Fibroblast of mammary gland (primary cell): ENCODE measurements at places on chromosomes 7 and 10.

- DNase-seq = no peak
Measured at GRCh38 chr7:82325416-82325815, 118.2 kb downstream of the CACNA2D1 start.

- no peak for DNase-seq
Measured at GRCh38 chr7:134820778-134821177, 41.3 kb downstream of the CALD1 start.

DNA sequence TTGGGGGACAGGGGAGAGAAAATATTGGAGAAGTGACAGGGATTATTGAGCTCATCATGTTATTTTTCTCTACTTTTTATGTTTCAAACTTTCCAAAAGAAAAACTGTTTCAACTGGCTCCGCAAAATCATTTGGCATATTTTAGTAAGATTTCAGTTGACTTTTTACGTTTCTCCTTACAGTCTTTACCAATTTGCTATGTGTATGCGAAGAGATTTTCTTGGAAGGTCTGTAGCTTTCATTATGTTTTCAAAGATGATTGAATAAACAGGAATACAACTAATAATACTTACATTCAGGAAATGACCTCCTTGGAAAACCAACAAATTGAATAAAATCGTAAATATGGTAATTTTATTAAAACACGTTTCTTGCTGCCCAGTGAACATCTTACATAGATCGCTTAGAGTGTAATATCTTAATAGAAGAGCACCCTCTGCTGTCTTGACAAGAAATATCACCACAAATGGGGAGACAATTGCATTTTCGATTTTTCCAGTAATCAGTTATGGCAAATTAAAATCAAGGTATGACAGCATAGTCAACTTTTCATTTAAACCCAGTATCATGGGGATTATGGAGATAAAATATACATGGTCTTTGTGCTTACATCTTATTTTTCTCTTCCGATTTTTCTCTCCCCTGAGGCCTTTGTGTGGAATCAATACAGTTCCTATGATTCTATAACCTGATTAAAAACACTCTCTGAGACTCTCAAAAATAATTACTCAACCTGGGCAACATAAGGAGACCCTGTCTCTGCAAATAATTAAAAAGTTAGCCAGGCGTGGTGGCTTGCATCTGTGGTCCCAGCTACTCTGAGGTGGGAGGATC, 43.1 kb downstream of the MBL2 start:
- peak; percentile 38 for DNase-seq

GRCh38 chr10:3961082-3961481, 176.1 kb upstream of the KLF6 start:
- no peak for DNase-seq

DNA sequence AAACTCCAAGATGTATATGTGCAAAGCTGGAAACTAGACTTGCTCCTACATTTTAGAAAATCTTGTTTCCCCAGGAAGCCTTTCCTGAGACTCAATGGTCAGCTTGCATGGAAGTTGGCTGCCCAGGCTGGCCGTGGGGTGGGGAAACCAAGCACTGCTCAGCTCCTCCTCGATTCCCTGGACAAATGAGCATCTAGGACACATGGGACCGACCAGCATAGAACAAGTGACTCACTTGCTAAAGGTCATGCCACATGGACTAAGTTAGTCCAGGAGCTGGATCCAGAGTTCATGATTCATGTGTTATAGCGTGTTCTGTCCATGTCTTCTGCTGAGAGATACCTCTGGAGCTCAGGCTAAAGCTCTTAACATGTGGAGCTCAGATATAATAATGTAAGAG, 6.2 kb downstream of the FAM180A start:
- DNase-seq = peak; percentile 86

DNA sequence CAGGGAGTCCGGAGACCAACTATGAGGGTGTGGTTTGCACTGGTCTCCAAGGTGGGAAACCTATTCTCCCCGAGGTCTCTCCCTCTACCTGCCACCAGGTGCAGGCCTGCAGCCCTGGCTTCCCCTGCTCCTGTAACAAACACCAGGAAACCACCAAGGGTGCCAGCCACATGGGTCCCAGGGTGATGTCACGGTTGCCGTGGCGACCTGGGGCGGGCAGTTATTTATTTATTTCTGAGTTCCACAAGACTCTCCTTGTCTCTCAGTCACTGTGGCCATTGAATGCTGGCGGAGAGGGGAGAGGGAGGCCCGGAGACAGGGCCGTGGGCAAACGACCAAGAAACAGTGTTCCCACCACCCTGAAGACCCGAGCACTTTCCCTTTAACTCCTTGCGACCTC, 27.0 kb downstream of the MMD2 start:
- DNase-seq = no peak

DNA sequence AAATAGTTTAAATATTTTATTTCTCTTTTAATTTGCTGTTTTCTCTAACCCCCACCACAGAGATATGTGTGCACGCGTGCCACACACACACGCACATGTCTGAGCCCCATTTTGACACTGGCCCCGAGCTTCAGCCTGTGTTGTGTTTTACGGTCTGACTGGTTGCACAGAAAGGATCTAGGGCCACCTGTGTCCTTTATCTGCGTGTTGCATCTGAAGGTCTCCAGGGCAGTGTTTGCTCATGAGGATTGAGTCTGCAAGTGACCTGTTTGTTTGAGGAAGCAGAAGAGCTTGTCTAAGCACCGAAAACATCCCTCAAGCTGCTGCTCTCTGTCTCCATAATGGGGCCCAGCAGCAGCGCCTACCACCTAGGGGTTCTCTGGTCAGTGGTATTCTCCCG, 266.4 kb upstream of the LYZL1 start:
- DNase-seq = no peak

DNA sequence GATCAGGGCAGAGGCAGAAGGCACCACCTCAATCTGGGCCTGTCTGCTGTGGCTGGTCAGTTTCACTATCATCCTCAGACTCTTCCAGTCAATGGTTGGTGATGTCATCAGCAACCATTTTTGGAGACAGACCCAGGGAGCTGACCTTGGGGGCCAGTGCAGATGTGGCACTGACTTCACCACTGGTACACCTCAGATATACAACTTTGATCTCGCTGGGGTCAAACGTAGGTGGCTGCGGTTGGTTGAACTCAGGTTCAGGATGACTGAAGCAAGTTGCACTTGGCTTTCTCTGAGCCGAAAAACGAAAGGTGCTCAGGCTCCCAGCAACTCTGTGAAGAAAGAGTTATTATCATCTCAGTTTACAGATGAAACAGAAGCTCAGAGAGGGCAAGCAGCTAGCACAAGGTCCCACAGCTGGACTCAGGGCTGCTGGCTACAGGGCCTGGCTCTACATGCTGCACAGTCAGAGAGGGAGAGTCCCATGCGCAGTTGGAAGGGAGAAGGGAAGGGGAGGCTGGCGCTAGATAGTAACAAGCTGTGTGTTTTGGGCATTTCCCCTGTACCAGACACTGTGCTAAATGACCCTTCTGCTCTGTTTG, 27.2 kb downstream of the ANKRD16 start:
- peak; percentile 14 for DNase-seq

- peak; percentile 45 for DNase-seq
Measured at GRCh38 chr10:119348516-119349240, 141.3 kb downstream of the GRK5 start.

DNA sequence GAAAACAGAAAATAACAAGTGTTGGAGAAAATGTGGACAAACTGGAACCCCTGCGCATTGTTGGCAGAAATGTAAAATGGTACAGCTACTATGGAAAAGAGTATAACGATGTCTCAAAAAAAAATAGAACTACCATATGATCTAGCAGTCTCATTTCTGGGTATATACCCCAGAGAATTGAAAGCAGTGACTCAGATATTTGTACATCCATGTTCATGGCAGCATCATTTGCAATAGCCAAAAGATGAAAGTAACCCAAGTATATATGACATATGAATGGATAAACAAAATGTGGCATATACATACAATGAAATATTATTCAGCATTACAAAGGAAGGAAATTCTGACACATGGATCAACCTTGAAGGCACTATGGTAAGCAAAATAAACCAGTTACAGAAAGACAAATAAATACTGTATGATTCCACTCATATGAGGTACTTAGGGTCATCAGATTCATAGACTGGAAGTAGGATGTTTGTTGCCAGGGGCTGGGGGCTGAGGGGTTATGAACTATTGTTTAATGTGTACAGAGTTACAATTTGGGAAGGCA, 4.9 kb downstream of the NRCAM start:
- DNase-seq = peak; percentile 51

- DNase-seq = no peak
Measured at GRCh38 chr7:142771353-142771723, 568 bp downstream of the PRSS2 start.

DNA sequence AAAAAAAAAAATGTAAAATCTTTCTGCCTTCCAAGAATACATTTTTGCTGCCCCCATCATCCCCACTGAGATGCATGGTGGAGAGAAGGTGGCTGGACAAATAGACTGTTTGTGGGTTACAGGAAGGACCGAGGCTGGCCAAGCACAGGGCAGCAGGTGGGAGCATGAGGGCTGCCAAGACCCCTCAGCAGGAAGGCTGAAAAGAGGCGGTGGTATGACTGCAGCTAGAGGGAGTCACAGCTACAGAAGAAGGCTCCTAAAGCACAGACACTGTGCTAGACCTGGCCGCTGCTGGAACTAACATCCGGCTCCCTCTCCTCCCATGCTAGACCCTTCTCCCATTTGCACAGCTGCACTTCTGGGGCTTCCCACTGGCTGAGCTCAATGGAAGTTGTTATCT, 289.6 kb downstream of the TCERG1L start:
- no peak for DNase-seq

- peak; percentile 75 for DNase-seq
Measured at GRCh38 chr7:143015926-143016490, 10.9 kb downstream of the OR9A2 start.

DNA sequence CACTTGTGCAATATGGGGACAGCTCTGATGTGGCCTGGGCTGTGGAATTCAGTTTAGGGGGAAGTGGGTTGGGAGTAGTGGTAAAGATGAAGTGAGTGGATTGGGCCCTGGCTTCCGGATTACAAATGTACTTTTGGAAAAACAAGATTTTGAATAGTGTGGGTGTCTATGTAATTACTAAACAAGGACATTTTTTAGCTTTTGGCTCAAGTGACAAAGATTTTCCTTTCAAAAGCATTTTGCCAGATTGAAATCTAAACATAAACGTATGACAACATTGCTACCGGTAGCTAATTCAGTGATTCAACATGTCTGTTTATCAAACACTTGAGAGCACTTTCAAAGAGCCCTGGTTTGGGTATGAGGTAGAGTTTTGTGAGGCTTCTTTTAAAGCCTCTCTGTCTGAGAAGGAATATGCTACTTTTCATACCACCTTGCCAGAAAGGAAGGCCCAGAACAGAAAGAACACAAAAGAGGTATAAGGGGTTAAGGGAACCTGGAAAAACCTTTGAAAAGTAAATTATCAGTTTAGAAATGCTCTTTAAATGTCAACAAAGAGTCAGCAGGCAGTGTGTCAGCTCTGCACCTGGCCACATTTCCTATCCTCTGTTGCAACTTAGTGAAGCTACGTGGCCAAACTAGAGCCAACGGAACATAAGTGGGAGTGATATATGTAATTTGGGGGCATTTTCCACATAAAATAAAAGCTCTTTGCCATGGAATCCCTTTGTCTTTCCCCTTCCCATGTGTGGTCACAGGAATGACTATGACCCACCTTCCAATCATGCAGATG, 516.1 kb downstream of the NRG3 start:
- no peak for DNase-seq

GRCh38 chr10:104577163-104577562, 63.9 kb upstream of the SORCS3 start:
- no peak for DNase-seq

DNA sequence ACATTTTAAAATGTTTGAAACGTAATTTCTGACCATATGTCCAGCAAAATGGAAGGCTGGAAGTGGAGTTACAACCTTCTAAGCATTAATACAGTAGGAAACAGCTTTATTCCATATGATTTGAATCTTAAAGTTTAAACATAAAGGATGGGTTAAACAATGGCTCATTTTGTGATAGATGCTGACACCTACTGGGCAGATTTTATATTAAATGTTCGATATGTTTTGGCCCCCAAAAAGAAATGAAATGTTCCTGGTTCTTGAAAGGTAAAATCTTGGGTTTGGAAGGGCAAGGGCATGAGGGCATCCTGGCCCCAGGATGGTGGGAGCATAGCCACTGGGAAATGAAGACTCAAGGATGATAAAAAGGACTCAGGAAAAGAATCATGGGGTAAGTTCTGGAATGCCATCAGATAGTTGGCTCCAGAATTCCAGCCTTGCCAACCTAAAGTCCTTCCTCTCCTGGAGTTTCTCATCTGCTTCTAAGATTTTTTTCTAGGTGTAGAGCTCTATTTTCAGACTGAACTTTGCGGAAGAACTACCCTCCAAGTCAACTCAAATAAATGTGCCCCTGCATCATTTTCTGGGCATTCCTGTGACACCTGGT, 34.6 kb upstream of the SLC35G1 start:
- peak; percentile 25 for DNase-seq

GRCh38 chr7:44978511-44979366, at the start of gene MYO1G:
Gene MYO1G (minus strand): TSS chr7:44979015. CDS start chr7:44978961, 54 bp downstream.
- no peak for DNase-seq

GRCh38 chr7:4871056-4871680, 9.3 kb upstream of the PAPOLB start:
- no peak for DNase-seq

DNA sequence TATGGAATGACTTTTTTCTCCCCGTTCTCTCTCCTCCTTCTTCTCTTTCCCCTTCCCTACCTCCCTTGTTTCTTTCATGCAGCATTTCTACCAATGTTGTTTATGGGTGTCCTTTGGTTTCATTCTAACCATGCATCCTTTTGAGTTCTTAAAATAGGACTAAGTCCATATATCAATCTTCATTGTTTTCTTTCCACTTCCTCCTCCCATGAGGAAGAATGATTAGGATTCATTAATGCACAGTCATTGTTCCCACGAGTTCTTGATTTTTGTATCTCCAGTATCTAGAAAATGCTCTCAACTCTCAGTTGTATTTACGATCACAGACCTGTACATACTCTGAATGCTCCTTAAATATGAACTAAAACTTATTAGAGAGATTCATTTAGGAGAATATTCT, 153.3 kb downstream of the LRRC4 start:
- DNase-seq = no peak

- DNase-seq = peak; percentile 15
Measured at GRCh38 chr7:29207162-29207801, 12.7 kb downstream of the CHN2 start.

DNA sequence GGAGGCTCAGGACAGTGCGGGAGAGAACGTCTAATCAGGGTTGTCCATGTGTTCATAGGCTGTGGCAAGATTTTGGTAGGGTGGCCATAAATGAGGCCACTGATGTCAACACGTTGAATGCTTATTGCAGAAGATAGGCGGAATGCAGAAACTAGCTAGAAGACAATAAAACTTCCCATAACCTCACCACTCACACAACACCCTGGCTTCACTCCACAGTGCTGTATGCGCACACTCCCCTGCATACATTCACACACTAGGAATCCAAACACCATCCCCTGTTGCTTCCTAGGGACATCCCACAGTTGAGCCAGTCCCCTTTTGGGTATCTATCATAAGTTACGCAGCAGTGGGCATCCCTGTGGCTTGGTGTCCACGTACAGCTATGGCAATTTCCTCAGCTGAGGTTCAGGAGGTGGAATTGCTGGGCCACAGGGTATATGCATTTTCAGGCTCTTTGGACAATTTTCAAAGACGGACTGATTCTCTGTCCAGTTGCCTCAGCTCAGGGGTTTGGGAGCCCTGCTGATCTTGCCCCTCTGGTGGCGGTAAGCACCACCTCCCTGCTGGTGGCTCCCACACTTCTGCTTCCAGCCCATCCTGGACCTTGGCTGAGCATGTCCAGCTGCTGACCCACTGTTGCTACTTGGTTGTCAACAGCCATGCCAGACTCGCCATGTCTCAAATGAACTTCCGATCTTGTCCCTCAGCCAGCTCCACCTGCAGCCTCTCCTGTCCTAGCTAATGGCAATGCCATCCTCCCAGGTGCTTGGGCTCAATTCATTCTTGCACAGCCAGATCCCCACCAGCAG, 36.4 kb downstream of the CDH23 start:
- DNase-seq = no peak

- DNase-seq = no peak
Measured at GRCh38 chr7:151679881-151680612, 160.4 kb upstream of the RHEB start.
